Muscle of back (tissue), 13 donors: ENCODE measurements at places on chromosomes 2 and 18.

- DNase-seq, result no peak
Measured at GRCh38 chr18:59861963-59862819, 37.6 kb upstream of the PMAIP1 start.

- no peak for DNase-seq
Measured at GRCh38 chr18:32422201-32422600, 48.5 kb downstream of the GAREM1 start.

DNA sequence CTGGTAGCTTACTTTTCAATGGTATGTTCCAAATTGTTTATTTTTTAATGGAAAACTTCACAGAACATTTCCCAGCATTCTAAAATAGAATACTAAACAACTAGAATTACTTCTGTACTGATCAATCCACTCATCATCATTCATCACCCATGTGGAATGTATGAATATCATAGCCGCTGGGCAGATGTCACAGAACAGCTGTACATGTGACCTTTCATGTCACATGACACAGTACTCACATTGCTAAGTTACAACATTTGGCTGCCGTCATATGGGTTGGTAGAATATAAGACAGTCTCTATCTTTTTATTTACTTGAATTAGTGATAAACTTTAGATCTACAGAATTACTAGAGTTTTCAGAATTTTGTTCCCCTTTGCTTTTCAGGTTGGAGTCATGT lies 387.6 kb downstream of the ZEB2 start:
- no peak for DNase-seq

DNA sequence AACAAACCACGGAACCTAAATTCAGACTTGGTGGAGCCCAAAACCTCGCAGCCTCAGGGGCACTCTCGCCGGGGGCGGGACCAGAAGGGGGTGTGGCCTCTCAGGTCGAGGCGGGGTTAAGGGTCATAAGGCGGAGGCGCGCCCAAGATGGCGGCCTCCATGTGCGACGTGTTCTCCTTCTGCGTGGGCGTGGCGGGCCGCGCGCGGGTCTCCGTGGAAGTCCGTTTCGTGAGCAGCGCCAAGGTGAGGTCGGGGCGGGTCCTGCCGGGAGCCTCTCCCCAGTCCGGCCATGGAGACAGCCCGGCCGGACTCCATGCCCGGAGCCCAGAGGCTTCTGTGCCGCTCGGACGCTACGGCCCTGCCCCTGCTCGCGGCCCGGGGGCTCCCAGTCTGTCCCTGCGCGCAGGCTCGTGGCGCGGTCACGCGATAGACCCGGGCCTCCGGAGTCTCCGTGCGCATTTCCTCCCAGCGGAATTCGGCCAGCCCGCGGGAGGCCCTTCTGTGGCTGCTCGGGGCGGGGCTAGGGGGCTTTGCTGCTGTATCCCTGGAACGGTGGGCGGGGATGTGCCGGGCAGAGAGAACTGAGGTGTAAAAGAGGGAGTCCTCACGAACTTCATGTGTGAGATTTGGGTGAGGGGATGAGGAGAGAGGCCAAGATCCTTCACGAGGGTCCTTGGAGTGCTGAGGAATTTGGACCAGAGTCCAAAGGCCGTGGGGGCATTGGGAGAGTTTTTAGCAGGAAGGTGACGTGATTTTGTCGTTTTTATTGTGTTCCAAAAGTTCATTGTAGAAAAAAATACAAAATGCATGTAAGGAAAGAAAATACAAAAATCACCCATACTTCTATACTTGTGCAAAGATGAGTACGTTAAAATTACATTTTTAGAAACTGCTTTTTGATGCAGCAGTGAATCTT lies at the start of gene SMYD5:
Gene SMYD5 (plus strand): TSS at position 126 of the 916 bp plus-strand sequence. CDS start 22 bp downstream, at position 148.
- peak; percentile 83 for DNase-seq
